Thymus (tissue), 14 donors: ENCODE measurements at places on chromosomes 2 and 18. TPM values are rescaled to one million over a fixed set of nuclear protein-coding genes. Genes with fewer than 3 reads are reported as not detected.

DNA sequence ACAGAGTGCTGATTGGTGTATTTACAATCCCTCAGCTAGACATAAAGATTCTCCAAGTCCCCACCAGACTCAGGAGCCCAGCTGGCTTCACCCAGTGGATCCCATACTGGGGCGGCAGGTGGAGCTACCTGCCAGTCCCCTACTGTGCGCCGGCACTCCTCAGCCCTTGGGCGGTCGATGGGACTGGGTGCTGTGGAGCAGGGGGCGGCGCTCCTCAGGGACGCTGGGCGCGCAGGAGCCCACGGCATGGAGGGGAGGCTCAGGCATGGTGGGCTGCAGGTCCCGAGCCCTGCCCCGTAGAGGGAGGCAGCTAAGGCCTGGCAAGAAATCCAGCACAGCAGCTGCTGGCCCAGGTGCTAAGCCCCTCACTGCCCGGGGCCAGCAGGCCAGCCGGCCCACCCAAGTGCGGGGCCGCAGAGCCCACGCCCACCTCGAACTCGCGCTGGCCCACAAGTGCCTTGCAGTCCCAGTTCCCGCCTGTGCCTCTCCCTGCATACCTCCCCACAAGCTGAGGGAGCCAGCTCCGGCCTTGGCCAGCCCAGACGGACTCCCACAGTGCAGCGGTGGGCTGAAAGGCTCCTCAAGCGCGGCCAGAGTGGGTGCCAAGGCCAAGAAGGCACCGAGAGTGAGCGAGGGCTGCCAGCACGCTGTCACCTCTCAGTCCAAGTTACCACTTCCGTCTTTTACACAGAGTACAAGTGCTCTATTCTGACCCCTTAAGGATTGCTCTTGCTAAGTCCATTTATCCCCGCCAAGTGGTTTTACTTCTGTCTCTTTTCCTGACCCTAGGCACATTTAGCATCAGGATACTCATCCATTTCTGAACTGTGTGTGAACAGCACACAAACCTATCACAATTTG, 1.7 kb upstream of the RPE start:
- DNase-seq = no peak

The SLC14A1 gene
- 2.8 TPM for total RNA-seq

The SLC5A7 gene
- total RNA-seq = 0.05 TPM

The CCDC74A gene
- 5.1 TPM for total RNA-seq

GRCh38 chr2:169741-170140, 94.1 kb downstream of the SH3YL1 start:
- DNase-seq = no peak

The IL1RL2 gene
- total RNA-seq = 0.19 TPM

DNA sequence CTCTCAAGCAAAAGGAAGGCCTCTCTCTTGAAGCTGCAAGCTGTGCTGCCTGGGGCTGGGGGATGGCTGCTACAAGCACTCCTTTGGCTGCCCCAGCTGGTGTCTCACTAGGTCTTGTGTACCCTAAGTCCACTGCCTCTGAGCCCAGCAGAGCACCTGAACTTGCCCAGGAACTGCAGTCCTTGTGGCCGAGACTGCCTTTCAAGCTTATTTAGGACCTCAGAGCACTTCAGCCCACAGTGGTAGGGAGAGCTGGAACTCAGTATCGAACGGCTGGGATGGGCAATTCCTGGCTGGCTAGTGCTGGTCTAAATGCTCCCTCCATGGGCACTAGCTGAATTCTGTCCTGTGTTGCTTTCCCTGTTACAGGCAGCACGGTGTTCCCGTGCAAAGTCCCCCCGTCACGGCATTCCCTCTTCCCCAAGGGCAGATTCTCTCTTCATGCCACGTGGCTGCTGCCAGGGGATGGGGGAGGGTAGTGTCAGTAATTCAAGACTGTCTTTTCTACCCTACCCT, 25.9 kb downstream of the STPG4 start:
- no peak for DNase-seq

DNA sequence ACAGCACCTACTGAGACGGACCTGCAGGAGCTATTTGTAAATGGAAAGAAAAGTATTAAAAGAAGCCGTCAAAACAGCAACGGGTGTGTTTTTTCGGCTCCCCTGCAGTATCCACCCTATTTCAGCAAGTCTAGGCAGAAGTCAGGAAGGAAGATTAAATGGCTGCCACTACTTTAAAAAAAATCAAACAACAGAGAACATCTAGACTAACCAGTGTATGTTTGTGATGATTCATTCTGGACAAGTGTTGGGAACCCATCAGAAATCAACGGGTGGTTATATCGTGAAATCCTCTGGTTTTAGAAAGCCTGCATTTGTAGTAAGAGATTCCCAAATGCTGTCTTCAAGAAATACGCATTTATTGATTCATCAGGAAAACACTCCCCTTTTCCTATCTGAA, 9.0 kb downstream of the PMAIP1 start:
- no peak for DNase-seq
